ENCODE measurements at places on chromosomes 3 and 15.

GRCh38 chr3:53109190-53109589 is 21.0 kb downstream of the RFT1 start:
- no peak for DNase-seq

GRCh38 chr3:119018690-119019463 is 15.8 kb downstream of the IGSF11 start:
- no peak for DNase-seq

DNA sequence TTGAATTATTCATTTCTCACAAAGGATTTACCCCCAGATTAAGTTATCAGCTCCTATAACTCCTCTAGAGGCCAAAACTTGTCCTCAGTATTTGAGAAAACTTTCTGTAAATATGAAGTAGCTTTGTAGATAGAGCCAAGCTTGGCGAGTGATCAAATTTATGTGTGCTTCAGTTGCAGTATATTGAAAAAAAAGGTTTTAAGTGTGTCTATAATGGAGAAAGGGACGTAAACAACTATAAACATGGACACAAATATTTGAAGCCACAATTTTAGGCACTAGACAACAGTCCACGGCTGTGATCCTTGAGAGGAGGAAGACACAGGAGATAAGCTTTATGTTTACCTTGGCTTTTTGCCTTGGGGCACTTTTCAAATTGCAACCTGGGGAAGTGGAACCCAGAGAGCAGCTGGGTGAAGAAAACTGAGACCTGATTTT is 118.7 kb downstream of the THRB start:
- DNase-seq, result peak; percentile 57

- DNase-seq, result no peak
Observed at GRCh38 chr3:103459815-103460214, 1025.0 kb downstream of the ZPLD1 start.

GRCh38 chr15:80177156-80177555 is 24.4 kb downstream of the FAH start:
- DNase-seq, result no peak

- no peak for DNase-seq
Observed at GRCh38 chr3:38627956-38628355, 21.5 kb downstream of the SCN5A start.

- DNase-seq, result no peak
Observed at GRCh38 chr3:151225040-151225975, 22.3 kb upstream of the GPR171 start.

GRCh38 chr3:194083637-194084224 is 52.2 kb upstream of the HES1 start:
- no peak for DNase-seq

DNA sequence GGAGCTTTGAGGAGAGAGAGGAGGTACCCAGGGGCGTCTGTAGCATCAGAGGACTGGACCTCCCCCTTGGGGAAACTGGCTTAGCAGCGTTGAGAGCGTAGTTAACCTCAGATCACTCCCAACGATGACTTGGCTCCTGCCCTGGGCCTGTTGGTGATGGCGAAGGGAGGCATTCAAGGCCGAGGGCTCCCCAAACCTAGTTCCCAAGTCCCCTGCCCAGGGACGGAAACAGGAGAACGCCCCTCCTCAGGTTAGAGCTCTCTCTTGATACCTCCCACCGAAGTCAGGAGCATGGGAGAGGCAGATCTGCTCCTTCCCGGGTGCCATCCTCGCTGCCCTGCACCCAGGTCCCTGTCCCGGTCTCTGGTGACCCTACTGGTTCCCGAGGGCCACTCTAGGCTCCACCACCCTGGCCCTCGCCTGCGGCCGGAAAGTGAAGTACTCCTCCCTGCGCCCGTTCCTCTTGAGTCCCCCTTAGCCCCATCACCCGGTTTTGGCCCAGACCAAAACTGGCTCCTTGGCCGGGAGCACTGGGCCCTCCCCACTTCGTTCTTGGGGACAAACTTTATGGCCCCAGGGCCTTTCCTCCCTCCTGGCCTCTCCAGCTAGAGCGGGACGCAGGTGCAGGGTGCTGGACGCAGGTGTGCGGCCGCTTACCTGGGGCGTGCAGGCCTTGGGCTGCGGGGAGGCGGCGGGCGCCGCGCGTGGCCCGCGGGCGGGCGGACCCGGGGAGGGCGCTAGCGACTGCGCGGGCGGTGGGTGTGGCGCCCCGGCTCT is 2.6 kb upstream of the SKOR1 start:
- no peak for DNase-seq

GRCh38 chr15:57384024-57384423 is 7.7 kb downstream of the CGNL1 start:
- DNase-seq, result no peak

DNA sequence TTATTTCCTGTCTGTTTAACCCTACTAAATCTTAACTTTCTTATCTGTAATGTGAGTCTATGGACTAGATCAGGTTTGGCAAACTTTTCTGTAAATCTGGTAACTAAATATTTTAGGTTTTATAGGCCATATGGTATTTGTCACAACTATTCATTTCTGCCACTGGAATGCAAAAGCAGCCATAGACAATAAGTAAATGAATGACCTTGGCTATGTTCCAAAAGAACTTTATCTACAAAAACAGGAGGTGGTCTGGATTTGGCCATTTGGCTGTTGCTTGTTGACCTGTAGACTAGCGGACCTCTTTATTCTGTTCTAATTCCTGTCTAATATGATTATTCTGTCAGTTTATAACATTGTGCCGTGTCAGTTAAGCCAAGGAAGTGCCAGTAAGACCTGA is 314.2 kb downstream of the LPP start:
- DNase-seq, result no peak

- no peak for DNase-seq
Observed at GRCh38 chr3:170027233-170028102, 10.3 kb upstream of the GPR160 start.

Measured in colonic mucosa (tissue), 4 donors.